ENCODE measurements at places on chromosomes 4 and X. TPM values are rescaled to one million over a fixed set of nuclear protein-coding genes. Genes with fewer than 3 reads are reported as not detected.

AWAT2 gene
- not detected for total RNA-seq

SMPX gene
- total RNA-seq, result 41.5 TPM

PHOX2B gene
- 0.55 TPM for total RNA-seq

CXCL11 gene
- total RNA-seq, result not detected

FAM50A gene
- total RNA-seq, result 37.8 TPM

VBP1 gene
- 82.9 TPM for total RNA-seq

SLC4A4 gene
- 34.6 TPM for total RNA-seq

FAM184B gene
- total RNA-seq, result 20.3 TPM

GAB3 gene
- total RNA-seq, result 4.3 TPM

Measured in camera-type eye (tissue), 1 donor.